ENCODE measurements at places on chromosomes 5 and 9.

- DNase-seq = no peak
Observed at GRCh38 chr9:16157651-16158050, 604.8 kb downstream of the CCDC171 start.

DNA sequence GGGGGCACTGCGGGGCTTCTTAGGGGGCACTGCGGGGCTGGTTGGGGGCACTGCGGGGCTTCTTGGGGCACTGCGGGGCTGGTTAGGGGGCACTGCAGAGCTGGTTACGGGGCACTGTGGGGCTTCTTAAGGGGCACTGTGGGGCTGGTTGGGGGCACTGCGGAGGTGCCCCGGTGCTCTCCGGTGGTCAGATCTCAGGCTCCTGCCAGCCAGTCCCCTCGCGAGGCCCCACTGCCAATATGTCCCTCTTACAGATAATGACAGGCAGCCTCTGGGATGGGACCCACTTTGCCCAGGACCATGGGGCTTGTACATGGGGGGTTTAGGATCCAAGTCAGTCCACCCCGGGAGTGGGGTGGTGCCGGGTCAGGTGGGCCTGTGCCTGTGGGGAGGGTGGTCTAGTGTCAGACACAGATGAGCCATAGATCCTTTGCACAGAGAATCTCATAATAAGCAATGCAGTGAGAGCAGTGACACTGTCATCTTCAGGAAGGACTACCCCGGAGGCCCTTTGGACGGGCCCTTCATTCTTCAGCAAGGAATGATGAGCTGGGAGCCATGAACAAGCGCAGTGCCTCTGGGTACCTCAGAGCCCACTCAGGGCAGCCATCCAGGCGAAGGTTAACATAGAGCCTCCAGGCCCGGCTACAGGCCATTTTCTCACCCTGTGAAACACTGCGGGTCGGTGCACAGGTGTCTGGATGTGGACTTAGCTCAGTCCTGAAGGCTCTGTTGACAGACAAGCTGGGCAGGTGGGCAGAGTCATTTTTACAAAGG lies 38.2 kb downstream of the COL5A1 start:
- no peak for DNase-seq

GRCh38 chr5:44691802-44692201 lies 116.9 kb upstream of the MRPS30 start:
- no peak for DNase-seq

- no peak for DNase-seq
Observed at GRCh38 chr5:113608113-113608596, 94.7 kb downstream of the YTHDC2 start.

DNA sequence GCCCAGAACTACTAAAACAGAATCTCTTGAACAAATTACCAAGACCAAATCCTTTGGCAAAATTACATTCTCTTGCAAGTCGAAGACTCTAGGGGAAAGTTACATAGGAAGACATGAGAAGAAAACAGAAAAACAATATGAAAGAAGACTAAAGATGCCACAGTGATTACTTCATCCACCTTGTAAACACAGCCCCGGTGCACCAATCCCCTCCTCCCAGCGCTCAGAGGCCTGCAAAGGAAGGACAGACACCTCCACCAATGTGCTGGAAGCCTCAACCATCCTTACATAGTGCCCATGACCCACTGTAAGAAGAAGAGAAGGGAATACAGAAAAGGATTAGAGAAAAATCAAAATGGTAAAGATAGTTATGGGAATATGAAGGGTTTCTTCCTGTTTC lies 218.5 kb downstream of the SPOCK1 start:
- no peak for DNase-seq

DNA sequence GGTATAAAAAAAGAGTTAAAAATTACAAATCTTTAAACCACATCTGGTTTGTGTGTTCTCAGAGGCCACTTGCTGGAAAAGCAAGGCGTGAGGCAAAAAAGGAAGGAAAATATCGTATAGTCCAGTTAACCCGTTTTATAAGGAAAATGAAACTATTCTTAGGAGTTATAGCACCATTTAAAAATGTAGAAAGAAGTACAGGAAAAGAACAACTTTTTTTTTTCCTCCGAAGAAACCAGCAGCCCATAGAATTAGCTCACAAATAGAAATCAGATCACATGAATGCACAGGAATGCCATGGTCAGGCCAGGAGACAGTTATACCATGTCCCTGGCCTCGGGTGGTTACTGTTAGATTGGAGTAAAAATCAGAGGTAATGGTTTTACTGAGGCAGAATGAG lies 241.6 kb downstream of the FBXL7 start:
- DNase-seq = no peak

- DNase-seq = no peak
Observed at GRCh38 chr5:36790847-36791246, 85.7 kb upstream of the NIPBL start.

DNA sequence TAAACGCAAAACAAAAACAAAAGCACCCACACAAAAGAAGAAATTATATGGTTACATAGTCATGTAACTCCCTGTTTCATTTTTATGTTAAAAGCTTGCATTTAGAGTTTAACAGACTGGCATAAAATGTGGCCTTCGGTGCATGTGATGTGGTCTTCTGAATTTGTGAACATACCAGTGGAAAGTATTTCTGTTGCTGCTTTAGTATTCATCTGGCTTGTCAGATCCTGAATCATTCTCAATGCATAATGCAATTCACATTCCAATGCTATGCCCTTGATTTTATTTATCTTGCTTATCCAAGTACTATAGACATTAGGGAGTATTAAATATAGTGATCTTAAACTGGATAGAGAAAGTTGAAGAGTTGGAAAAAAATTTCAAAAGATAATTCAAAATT lies 740.2 kb upstream of the ZNF608 start:
- no peak for DNase-seq

- DNase-seq = no peak
Observed at GRCh38 chr5:61139094-61139873, 23.0 kb downstream of the SMIM15 start.

DNA sequence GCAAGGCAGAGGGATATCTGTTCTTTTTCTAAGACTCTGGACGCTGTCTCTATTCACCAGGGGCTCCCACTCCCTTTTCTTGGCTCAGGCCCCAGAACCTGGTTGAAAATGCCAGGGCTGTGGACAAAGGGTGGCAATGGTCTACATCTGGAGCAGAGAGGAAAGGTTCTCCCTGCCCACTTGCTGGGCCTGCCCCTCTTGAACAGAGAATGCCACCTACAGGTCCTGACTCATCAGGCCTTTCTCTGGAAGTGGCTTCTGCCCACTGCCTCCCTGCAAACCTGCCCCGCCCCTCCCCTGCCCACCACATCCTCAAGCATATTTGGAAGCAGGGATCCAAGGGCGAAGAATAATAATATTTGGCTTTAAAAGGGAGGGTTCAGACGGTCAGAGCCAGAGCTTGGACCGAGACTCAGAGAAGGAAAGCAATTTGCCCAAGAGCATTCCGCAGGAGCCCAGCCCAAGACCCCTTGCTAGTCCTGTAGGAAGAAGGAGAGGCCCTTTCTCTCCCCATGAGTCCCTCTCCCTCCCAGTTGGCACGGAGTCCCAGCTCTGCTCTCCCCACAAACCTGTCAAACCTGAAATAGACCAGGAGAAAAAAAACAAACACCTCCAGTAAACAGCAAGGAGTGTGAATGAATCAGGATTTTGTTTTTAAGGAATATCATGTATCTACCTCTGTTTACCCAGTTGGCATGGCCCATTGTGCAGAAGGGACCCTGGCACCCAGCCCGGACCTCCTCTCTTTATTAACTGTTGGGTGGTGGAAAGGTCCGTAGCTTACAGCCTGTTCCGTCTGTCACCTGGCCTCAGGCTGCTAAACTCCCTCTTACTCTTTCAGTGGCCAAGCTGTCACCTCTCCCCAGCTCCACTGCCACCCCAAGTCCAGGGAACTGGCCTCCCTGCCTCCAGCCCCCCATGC lies 37.7 kb upstream of the STXBP1 start:
- peak; percentile 57 for DNase-seq

GRCh38 chr9:89465726-89466308 lies 32.1 kb downstream of the SEMA4D start:
- DNase-seq = no peak

- DNase-seq = no peak
Observed at GRCh38 chr9:112387115-112387514, 7.2 kb downstream of the HSDL2 start.

DNA sequence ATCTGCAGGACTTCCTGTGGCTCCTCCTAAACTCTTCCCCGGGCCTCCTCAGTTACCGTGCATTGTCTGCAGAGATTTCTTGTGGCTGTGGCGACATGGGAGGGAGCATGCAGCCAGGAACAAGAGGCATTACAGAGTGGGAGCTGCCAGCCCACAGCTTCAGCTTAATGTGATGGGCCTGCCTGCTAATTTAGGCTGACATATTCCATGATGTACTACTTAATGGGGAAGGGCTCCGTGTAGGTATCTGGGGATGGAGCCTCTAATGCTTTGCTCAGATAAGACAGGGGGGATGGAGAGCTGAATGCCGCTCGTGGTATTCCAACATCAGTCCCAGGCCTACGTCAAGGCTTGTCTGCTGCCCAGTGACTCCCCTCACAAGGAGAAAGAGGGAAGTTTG lies 137.6 kb upstream of the GPR151 start:
- DNase-seq = no peak

DNA sequence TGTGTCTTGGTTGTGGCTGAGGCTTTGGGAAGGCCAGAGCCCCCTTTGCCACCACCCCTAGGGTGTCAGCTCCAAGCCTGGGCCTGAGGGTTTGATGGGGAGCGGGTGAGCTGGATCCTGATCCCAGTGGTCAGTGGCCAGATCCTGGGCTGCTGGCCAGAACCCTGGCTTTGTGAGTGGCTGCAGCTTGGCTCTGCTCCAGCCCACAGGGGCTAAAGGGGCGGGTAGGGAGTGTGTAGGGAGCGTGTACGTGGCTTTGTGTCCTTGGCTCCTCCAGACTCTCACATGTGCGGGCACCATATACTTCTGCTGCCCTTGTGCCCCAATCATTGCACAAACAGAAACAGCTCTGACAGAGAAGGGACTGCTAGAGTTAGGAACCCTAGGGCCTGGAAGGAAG lies 1.2 kb upstream of the IL11RA start:
- DNase-seq = no peak

- peak; percentile 5 for DNase-seq
Observed at GRCh38 chr5:151696470-151697061, 9.9 kb upstream of the SPARC start.

DNA sequence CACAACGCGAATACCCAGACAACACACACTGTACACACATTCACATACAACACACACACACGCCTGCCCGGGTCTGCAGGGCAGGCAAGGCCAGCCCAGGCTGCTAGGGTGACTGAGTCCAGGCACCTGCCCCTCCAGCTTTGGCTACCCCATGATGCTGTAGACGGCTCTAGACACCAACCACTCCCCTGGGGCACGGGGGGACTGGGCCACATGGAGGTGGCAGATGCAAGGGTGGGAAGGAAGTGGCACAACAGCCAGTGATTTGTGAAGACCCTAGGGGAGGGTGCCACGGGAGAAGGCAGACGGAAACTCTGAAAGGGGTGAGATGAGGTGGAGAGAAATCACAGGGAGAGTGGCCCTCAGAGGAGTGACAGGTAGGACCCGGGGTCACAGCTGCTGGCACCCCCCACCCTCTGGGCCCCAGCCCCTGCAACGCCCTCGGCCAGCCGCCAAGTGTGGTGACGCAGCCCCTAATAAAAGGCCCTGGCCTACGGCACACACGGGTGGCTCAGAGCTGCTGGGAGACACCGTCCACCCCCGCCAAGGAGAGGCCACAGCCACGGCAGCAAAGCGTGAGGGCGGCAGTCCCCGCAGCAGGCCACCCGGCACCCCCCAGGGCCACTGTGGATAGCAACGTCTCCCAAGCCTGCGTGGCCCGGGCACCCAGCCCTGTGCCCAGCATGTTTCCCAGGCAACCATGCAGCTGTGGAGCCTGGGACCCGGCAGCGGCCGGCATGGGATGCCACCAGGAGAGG lies 6.6 kb upstream of the CCDC187 start:
- no peak for DNase-seq

DNA sequence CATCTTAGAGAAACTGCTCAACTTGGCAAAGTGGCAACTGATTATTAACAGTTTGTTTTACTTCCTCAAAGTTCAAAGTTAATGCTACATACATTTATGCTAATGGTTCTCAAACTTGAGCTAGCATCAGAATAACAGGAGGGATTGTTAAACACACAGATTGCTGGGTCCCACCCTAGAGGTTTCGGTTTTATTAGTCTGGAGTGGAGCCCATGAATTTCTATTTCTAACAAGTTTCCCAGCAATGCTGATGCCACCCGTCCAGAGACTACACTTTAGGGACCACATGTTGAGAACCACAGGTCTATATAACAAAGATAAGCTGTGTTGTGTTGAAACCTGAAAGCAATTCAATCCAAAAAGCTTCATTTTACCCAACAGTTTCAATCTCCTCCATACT lies 95.3 kb downstream of the FBXW11 start:
- no peak for DNase-seq

DNA sequence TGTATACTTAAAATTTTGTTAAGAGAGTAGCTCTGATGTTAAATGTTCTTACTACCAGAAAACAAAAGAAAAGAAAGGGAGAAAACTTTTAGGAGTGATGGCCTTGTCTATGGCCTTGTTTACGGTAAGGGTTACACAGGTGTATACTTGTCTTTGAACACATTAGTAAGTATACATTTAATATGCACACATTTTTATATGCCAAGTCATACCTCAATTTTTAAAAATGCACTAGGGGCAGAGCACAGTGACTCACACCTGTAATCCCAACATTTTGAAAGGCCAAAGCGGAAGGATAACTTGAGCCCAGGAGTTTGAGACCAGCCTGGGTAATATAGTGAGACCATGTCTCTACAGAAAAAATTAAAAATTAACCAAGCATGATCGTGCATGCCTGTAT lies 166.7 kb upstream of the SNX2 start:
- no peak for DNase-seq

GRCh38 chr9:93520523-93520922 lies 55.9 kb upstream of the PHF2 start:
- no peak for DNase-seq

- no peak for DNase-seq
Observed at GRCh38 chr5:116736671-116737070, 162.0 kb upstream of the SEMA6A start.

DNA sequence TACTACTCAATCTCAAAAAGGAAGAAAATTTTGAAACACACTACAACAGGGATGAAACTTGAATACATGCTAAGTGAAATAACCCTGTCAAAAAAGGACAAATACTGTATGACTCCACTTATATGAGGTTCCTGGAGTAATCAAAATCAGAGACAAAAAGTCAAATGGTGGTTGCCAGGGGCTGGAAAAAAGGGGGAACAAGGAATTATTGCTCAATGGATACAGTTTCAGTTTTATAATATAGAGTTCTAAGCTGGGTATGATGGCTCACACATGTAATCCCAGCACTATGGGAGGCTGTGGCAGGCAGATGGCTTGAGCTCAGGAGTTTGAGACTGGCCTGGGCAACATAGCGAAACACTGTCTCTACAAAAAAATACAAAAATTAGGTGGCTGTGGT lies 29.0 kb downstream of the ETF1 start:
- DNase-seq = no peak

- DNase-seq = no peak
Observed at GRCh38 chr9:96122751-96123150, 179.2 kb downstream of the HSD17B3 start.

GRCh38 chr9:137256362-137256761 lies 1.2 kb downstream of the NELFB start:
- DNase-seq = no peak
